ENCODE measurements at places on chromosomes 1 and 21. TPM values are rescaled to one million over a fixed set of nuclear protein-coding genes. Genes with fewer than 3 reads are reported as not detected.

DNA sequence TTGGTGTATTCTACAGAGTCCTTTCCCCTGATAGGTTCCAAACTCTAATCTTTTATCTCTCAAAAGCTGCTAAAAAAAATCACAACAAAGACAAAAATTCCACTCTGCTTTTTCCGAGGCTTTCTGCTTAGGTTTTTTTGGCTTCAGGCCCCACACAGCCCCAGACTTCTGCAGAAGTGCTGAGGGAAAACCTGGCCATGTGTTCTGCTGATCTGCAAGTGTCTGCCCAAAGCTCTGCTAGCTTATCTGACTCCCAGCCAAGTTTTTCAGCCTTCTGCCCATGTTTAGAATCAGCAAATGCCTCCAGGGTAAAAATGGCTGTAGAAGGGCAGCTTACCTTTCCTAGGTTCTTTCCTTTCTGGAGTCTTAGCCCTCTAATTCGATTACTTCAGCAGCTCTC, 28.4 kb downstream of the DISP3 start:
- H3K4me3 ChIP-seq, result no peak overlapping the region
- peaks cover under 1% of the 10 kb centered on the region for H3K27me3 ChIP-seq
- H3K27ac ChIP-seq, result no peak overlapping the region

DNA sequence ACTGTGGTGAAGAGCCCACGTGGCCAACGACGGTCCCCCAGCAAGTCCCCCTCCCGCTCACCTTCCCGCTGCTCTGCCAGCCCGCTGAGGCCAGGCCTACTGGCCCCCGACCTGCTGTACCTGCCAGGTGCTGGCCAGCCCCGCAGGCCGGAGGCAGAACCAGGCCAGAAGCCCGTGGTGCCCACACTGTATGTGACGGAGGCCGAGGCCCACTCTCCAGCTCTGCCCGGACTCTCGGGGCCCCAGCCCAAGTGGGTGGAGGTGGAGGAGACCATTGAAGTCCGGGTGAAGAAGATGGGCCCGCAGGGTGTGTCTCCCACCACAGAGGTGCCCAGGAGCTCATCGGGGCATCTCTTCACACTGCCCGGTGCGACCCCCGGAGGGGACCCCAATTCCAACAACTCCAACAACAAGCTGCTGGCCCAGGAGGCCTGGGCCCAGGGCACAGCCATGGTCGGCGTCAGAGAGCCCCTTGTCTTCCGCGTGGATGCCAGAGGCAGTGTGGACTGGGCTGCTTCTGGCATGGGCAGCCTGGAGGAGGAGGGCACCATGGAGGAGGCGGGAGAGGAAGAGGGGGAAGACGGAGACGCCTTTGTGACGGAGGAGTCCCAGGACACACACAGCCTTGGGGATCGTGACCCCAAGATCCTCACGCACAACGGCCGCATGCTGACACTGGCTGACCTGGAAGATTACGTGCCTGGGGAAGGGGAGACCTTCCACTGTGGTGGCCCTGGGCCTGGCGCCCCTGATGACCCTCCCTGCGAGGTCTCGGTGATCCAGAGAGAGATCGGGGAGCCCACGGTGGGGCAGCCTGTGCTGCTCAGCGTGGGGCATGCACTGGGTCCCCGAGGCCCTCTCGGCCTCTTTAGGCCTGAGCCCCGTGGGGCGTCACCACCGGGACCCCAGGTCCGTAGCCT, 46.8 kb downstream of the TRIM11 start:
- DNase-seq, result no peak
- peaks cover 6% of the 10 kb centered on the region for H3K4me1 ChIP-seq
- H3K27ac ChIP-seq, result no peak overlapping the region
- H3K4me3 ChIP-seq, result no peak overlapping the region
- H3K27me3 ChIP-seq, result no peaks in the 10 kb centered on the region

- peak overlapping the region; percentile 27 for H3K27ac ChIP-seq
- H3K4me3 ChIP-seq, result peak overlapping the region; percentile 46
- H3K27me3 ChIP-seq, result no peaks in the 10 kb centered on the region
- H3K4me1 ChIP-seq, result peaks cover 26% of the 10 kb centered on the region
Observed at GRCh38 chr21:46425571-46425970, 33.1 kb upstream of the DIP2A start.

DNA sequence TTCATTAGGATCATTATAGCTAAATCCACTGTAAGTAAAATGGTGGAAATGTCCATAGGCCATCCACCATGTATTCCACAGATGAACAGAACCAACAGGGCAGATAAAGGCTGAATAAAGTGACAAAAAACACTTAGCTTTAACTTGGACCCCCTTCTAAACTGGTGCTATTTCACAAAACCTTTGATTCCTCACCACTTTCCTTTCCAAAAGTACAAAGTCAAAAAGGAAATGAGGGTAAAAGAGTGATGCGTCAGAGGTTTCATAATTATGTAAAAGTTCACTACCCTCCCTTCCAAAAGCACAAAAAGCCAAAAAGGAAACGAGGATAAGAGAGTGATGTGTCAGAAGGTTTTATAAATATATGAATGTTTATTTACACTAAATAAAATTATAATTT, 172.2 kb downstream of the TBX15 start:
- H3K27me3 ChIP-seq, result no peaks in the 10 kb centered on the region
- no peaks in the 10 kb centered on the region for H3K4me1 ChIP-seq
- H3K4me3 ChIP-seq, result no peak overlapping the region
- no peak overlapping the region for H3K27ac ChIP-seq

- H3K27me3 ChIP-seq, result no peaks in the 10 kb centered on the region
- peaks cover 2% of the 10 kb centered on the region for H3K36me3 ChIP-seq
- peak overlapping the region; percentile 8 for H3K27ac ChIP-seq
- DNase-seq, result no peak
- peak overlapping the region; percentile 23 for H3K4me3 ChIP-seq
Observed at GRCh38 chr21:35503671-35504070, 454.6 kb upstream of the RUNX1 start.

DNA sequence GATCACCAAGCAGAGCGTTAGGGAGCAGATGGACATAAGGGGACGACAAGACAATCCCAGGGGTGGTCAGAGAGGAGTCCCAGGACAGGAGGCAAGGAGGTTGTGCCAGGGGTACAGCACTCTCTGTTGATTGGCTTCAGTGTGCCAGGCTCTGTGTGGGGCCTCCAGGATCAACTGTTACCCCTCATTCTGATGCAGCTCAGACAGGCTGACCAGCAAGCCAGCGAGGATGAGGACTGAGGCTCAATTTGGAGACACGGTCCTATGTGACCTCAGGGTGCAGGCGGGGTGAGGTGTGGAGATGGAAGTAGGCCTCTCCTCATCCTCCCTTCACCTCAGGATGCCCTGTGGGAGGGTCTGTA, 4.0 kb downstream of the HYI start:
- H3K36me3 ChIP-seq, result peaks cover 11% of the 10 kb centered on the region
- no peaks in the 10 kb centered on the region for H3K27me3 ChIP-seq
- H3K4me1 ChIP-seq, result peaks cover 20% of the 10 kb centered on the region
- no peak overlapping the region for H3K4me3 ChIP-seq

The SELL gene
- total RNA-seq, result 211 TPM

DNA sequence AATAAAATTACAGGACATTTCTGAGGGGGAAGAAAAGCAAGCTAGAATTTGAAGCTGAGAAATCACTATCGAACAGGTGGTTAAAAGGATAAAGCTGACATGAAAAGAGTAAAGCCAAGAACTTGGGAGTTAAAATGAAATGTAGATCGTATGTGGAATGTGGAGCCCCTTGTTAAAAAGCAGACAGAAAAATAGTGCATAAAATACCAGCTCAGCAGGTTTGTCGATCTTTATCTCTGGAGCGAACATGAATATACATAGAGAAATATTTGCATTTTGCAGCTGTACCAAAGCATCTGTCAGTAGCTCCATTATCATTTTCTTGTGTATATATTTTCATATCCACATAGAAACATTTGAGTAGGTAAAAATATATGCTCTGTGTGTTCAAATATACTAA, 73.6 kb upstream of the CDC42BPA start:
- H3K27me3 ChIP-seq, result no peaks in the 10 kb centered on the region
- no peak for DNase-seq
- H3K36me3 ChIP-seq, result no peaks in the 10 kb centered on the region

DNA sequence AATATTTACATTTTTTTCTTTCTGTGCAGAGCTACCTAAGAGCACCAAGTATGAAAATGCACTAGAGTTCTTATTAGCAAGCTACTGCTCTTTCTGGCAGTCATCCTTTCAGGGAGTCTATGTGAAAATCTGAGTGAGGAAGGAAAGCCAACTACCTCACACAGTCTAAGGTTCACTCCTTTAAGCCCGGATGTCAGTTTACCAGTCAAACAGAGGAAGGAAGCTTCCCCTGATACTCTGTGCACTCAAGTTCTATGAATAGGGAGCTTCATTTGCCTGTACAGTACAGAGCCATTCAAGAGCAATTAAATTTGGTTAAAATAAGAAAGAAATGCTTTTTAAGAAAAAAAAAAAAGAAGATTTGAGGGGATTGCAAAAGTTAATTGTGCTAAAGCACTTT, 6.9 kb downstream of the COL11A1 start:
- no peak overlapping the region for H3K4me3 ChIP-seq
- H3K36me3 ChIP-seq, result no peaks in the 10 kb centered on the region
- H3K27me3 ChIP-seq, result no peaks in the 10 kb centered on the region
- no peak overlapping the region for H3K27ac ChIP-seq

All from activated T-cell treated with anti-CD3 and anti-CD28 coated beads, Interleukin-2, amount 50 U/mL, for 72 hours (primary cell).